ENCODE measurements at places on chromosomes 2 and 18.

DNA sequence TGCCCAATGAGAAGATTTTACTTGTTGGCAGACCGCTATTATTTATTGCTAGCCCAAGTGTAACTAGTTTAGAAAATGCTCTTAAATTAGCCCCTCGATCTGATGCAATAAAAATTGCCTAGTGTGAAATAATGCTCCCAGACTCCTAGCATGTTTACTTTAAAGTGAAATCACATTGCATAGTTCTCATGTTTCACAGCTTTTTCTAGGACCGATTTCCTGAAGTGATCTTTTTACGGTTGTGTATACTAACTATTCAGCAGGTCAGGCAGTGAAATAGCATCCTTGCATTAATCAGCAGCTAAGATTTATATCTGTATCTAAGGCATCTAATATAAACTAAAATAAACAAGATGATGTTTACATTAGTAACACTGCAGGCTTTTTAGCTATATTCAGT lies 52.4 kb downstream of the PMS1 start:
- DNase-seq: no peak

GRCh38 chr2:120503793-120504571 lies 158.0 kb downstream of the INHBB start:
- no peak for DNase-seq

GRCh38 chr18:48176909-48177308 lies 232.3 kb downstream of the ZBTB7C start:
- no peak for DNase-seq

DNA sequence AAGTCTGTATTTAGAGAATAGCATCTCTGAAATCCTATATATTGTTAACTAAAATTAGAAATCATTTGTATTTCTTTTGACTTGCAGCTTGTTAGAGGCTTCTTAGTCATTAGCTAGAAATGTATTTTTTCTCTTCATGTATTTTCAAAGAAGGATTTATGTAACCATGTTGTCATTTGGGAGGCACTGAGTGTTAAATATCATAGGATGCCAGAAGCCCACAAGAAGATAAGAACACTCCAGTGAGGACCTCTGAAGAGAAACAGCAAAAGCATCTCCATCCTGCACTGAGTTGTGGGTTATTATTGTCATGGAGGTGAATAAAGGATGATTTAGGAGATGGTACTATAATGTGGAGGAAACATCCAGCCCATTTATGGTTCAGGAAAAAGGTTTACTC lies 93.5 kb downstream of the UBE2E3 start:
- DNase-seq: no peak

- no peak for DNase-seq
Measured at GRCh38 chr18:75216212-75216910, 5.8 kb downstream of the TSHZ1 start.

DNA sequence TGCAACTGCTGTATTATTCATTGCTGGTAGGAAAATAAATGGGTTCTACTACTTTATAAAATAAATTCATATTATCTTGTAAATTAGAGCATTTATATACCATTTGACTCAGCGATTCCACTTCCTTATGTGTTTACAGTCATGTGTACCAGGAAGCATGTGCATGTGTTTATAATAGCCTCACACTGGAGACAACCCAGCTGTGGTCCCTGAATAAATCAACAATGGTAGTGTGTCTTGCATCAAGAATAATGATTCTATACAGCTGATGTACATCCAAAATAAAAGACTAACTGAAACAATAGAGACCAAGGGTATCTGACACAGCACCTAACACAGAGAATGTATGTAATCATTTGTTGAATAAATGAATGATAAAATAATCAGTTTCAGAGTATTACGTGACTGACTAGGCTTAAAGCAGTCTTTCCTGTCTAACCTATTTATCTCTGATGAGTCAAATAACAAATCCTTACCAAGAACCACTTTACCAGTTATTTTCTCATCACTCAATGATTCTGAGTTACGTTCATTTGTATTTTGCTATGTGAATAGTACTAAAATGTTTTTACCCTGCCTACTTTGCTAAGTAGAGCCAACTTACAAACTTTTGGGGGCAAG lies 216.8 kb downstream of the UBE2E3 start:
- DNase-seq: no peak

GRCh38 chr2:208477741-208478140 lies 71.1 kb downstream of the PTH2R start:
- no peak for DNase-seq

- no peak for DNase-seq
Measured at GRCh38 chr2:49222975-49223528, 68.7 kb upstream of the FSHR start.

- no peak for DNase-seq
Measured at GRCh38 chr18:62938487-62938886, 223.1 kb downstream of the PHLPP1 start.

DNA sequence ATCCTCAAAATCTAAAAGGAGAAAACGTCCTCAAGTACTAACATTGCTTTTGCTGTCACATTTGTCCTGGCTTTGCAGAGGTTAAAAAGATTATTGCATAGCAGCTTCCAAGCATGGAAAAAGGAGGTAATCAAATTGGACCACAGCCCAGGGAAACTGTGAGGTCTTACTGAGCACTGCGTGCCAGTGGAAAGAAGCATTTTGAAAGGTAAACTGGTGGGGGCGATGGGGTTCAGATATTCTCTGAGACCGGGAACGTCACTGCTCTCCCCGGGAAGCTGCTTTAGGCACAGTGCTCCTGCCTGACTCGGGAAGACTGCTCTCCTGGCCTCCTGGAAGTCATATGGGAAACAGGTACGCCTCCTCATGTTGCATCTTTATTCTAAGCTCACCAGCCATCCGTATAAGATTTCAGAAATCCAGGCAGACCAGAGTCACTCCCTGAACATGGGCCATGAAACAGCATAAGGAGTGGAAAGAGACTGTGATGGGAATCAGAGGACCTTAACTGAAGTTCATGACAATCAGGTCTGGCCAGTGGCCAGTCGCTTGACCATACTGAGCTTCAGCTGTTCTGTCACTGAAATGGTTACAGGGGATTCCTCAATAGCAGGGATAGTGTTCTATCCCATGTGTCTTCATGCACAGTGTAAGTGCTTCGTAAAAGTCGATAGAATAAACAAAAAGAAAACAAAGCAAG lies 284.1 kb downstream of the TRIB2 start:
- no peak for DNase-seq

GRCh38 chr2:171237751-171238505 lies 77.2 kb upstream of the TLK1 start:
- no peak for DNase-seq

GRCh38 chr2:42493468-42494354 lies at the start of gene KCNG3:
Gene KCNG3 (minus strand): TSS chr2:42493982. CDS start chr2:42493501, 481 bp downstream.
- no peak for DNase-seq

DNA sequence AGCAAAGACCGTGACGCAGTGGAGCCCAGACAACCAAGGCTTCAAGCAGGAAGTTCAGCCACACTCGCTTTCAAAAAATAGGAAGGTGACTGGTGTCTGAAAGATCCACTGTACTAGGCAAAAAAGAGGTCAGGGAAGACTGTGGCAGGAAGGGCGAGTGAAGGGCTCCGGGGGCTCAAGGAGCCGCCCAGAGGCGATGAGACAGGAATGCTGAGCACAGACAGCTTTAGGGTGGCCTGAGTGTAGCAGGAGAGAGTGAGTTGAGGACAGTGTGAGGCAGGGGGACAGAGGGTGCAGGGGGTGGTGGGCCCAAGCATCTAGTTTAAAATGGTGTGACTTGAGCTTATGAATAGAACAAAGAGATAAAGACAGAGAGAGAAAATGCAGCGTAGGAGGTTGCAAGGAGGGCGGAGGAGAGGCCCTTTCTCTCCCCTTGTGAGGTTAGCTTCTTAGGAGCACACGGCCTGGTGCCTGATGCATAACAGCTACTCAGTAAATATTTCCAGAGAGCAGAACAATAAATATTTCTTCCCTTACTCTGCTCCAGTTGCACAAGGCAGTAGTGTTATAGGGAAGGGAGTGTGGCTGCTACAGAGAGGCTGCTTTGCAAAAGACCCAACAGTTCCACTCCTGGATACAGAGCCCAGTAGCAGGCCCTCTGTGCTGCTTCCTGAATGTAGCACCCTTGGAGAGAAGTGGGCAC lies 789.7 kb upstream of the RAB6C start:
- DNase-seq: no peak

- DNase-seq: no peak
Measured at GRCh38 chr2:231489990-231490389, 25.7 kb upstream of the NCL start.

GRCh38 chr2:236972491-236973342 lies 113.0 kb upstream of the COPS8 start:
- DNase-seq: no peak

- DNase-seq: no peak
Measured at GRCh38 chr2:11237122-11237521, 81.9 kb downstream of the SLC66A3 start.

Data from cerebellar nuclear complex (tissue), 1 donor.